ENCODE measurements at places on chromosomes 4 and X.

- no peak for DNase-seq
Measured at GRCh38 chrX:150607201-150607600, 38.8 kb downstream of the MTM1 start.

- peak; percentile 3 for DNase-seq
Measured at GRCh38 chrX:71992711-71993110, 82.1 kb downstream of the NHSL2 start.

DNA sequence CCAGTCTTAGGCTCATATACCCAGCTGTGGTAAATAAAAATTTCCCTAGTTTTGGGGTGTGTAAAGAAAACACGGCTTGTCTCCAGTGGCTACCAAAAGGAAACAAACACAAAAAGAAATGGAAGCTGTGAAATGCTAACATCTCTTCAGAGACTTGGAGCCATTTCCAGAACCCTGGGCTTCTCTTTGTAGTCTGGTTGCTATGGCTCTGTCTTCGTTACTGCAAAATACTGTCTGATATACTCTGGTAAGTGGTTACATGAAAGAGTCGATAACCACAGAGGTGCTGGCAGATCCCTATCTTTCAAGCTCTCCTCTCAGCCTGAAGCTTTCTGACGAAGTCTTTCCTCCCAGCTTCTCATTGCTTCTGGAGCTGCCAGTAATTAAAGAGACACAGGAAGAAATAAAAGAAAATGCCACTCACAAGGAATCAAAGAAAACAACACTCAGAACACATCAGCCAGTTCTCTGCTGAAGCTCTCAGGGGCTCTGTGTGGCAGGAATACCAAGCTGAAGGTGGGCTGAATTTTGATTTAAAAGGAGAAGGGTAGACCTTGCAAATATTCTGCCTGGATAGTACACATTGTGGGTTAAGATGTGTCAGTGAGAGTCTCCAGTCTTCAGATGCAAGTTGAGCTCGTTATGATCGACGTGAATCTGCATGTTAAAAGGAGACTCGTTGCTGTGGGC, 107.6 kb upstream of the FAM9C start:
- no peak for DNase-seq

DNA sequence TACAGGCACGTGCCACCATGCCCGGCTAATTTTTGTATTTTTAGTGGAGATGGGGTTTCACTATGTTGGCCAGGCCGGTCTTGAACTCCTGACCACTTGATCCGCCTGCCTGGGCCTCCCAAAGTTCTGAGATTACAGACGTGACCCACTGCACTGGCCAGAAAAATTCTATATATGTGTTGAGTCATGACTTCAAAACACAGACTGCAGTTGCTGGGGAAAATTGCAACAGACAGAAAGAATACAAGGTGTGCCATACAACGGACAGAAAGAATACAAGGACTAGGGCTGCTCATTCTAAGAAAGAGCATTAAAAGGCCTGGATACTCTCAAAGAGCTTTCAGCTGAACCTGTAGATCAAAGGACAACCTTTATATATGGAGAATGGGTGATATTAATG, 109.6 kb upstream of the ACSL4 start:
- no peak for DNase-seq

GRCh38 chrX:24902806-24903205, 113.0 kb downstream of the ARX start:
- DNase-seq = no peak

DNA sequence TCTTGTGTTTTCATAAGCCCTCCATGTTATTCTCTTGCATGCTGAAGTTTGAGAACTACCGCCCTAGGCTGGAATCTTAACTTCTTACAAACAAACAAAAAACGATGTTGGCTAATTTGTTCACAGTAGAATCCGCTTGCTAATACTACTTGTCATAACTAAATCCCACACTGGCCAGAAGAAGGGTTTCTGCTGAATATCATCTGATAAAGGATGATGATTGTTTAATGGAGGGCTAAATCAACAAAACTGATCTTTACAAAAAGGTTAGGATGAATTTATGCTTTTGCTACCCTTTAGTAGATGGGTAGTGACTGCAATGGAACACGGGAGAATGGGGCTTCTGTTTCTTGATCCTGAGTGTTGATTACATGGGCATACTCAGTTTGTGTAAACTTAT, 42.3 kb downstream of the SPATA4 start:
- no peak for DNase-seq

DNA sequence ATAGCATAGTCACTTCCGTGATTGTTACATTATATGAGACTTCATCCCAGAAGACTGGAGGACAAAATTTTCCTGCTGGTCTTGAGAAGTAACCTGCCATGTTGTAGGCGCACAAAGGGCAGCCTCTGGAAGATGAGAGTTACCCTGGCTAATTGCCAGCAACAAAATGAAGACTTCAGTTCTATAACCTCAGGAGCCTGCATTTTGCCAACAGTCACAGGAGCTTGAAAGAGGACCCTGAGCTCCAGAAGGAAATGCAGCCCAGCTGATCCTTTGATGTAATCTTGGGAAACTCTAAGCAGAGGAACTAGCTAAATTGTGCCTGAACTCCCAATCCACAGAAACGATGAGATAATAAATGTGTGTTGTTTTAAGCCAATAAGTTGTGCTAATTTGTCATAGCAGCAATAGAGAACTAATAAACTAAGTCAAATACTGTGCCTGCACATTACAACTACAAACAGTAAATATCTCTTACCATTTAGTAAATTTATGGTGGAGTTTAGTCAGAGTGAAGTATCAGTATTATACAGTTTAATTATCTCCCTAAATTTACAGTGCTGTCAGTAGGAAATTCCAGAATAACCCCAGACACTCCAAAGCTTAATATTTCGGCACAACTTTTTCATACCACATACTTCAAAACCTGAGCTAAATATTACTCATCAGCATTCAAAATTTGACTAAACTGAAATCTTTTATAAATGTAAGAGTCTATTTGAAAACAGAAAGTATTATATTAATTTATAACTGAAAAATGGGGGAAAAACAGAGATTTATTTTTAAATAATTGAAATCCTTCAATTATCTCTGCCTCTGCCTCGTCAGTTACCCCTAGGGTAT, 90.1 kb upstream of the MAPK10 start:
- no peak for DNase-seq

- no peak for DNase-seq
Measured at GRCh38 chrX:24498975-24499374, 33.9 kb downstream of the PDK3 start.

DNA sequence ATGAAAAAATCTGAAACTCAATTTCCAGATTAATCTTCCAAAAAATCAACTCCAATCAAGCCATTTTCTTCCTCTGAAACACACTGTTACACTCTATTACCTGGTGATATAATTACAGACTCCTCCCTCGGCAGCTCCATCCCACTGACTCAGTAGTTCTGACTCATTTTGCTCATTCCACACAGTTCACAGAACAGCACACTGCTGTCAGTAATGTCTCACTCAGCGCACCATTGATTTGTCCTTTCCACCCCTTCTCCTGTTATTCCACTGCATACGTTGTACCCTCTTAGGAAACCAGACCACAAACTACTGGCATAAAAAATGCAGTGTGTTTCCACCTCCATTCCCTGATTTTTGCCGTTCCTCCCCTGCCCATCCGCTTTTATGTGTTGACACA, 212.7 kb downstream of the SLIT2 start:
- no peak for DNase-seq

DNA sequence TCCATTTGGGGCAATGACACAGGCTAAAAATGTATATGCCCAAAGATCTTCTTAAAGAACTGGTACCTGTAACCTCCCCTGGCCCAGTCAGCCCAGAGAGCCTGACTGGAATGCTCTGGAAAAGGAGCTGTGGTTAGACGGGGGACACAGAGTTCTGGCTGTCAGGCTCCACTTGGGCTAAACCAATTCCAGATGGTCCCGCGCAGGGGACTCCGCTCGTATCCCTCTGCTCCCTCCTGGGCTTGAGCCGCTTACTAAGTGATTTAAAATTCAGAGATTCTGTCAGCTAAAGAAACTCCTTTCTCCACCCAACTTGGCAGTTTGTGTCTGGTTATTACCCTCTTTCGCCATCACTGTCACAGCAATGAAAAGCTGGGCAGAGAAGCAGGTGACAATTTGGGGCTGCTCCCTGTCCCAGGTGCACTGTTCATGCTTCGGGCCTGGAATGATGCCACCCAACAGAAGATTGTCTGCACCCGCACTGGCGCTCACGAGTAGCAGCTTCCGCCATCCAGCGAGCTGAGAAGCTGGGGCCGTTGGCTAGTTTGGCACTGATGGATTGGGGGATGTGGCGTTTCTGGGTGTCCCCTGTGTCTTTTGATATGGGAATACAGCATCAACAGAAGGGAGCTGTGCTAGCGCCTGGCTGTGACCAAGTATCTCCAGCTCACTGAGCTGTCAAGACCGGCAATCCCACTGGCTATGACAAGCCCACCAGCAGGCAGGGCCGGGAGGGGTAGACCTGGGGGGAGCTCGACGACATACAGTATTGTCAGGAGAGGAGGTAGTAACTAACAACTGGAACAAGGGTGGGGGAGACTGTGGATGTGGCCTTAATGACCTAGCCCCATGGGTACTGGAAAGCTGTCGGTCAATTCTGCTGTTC, 6.7 kb upstream of the IRAK1 start:
- DNase-seq = no peak

Data from stimulated activated CD8-positive, alpha-beta memory T cell treated with anti-CD3 and anti-CD28 coated beads, Interleukin-4, amount 100 ng/mL, for 4 hours (primary cell).